ENCODE measurements at places on chromosomes 1 and 21.

- DNase-seq, result no peak
These were observed 655.0 kb downstream of the RWDD3 start for GRCh38 chr1:95888941-95889390.

DNA sequence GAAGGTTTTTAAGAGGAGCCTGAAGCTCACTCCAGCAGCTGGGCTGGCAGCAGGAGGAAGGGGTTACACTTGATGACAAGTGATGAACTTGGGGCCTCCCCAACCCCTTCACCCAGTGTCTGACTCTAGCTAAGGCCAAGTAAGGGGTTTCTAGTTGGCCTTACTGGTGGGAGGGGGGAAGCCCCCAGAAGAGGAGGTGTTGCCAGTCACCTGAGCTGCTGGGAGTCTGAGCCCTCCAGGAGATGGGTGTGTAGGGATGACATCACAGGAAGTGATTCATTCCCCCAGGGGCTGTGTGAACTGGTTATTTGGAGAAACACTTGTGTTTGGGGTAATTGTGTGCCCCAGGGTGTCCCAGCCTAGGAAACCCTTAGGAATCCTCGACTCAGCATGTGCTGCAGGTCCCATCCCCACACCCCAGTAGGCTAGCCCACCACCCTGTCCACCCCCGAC lies 3.1 kb downstream of the PADI1 start:
- DNase-seq, result peak; percentile 64

GRCh38 chr1:22619798-22620197 lies 16.6 kb upstream of the C1QA start:
- no peak for DNase-seq

GRCh38 chr1:53390261-53390660 lies 62.4 kb upstream of the LRP8 start:
- peak; percentile 39 for DNase-seq

DNA sequence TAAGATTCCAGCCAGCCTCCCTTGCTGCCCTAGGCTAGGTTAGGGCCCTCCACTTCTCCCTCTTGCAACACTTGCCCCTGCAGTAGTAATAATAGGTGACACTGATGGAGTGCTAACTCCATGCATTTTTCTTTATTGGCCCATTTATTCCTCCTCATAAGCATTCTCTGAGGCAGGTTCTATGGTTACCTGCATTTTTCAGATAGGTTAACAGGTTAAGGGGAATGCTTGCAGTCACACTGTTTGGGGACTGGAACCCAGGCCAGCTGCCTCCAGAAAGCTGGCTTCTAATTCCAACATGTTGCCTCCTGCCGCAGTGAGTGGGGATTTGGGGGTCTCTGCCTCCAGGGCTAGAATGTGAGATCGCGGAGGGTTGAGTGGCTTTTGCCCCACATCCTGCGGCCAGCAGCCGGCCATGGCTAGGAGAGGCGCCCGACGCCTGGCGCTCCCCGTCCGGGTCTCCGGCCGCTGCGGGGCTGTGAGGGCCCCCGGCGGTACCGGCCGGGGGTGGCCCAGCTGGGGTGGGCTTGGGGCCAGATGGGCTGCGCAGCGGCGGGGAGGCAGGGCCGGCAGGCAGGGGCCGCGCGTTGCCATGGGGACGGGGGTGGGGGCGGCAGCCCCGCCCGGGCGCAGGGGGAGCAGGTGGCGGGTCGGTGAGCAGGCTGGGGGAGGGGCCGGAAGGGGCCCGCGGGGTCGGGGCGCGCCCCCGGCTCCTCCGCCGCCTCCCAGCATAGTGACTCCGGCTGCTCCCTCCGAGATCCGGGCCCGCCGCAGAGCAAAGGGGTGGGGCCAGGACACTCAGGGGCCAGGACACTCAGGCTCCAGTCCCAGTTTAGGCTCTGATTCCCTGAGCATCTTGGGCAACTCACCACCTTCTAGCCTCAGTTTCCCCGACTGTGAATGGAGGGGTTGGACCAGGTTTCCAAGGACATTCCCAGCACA lies 68.4 kb upstream of the SSBP3 start:
- peak; percentile 35 for DNase-seq
